ENCODE measurements at places on chromosomes 4 and X. TPM values are rescaled to one million over a fixed set of nuclear protein-coding genes. Genes with fewer than 3 reads are reported as not detected.

- DNase-seq: no peak
Observed at GRCh38 chr4:187603093-187604025, 392.2 kb upstream of the ZFP42 start.

The SPANXC gene
- total RNA-seq: not detected

The SSX4B gene
- not detected for total RNA-seq

The CXorf49 gene
- total RNA-seq: not detected

The CDS1 gene
- total RNA-seq: under 0.01 TPM

DNA sequence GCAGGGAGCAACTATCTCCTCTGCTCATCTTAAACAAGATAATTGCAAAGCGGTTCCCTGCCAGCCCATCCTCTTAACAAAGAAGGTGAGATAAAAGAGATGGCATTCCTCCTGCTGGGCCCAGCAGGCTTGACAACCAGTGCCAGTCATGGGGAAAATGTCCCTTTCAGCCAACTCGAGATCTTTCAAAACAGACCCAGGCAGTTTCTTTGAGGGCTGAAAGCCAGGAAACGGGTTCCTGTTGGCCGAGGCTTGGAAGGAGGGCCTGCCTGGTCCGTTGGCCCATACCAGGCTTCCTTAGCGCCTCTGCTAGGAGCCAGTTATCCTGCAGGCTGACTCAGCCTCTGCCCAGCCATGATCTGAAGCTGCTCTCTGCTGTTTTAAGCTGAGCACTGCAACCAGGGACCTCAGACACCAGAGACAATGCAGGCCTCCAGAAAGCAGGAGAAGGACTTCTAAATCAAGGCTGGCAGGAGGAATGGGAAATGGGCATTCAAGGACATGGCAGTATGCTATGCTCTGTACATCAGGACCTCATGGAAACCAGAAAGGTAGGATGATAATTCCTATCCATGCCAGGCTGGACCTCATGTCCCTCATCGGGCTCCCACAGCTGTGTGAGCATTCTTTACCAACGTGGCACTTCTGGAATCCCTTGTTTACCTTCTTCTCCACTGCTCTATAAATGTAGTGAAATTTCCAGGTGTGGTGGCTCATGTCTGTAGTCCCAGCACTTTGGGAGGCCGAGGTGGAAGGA, 42.4 kb upstream of the SLC2A9 start:
- no peak for DNase-seq

GRCh38 chrX:108516184-108516583, 76.5 kb downstream of the COL4A5 start:
- DNase-seq: no peak

DNA sequence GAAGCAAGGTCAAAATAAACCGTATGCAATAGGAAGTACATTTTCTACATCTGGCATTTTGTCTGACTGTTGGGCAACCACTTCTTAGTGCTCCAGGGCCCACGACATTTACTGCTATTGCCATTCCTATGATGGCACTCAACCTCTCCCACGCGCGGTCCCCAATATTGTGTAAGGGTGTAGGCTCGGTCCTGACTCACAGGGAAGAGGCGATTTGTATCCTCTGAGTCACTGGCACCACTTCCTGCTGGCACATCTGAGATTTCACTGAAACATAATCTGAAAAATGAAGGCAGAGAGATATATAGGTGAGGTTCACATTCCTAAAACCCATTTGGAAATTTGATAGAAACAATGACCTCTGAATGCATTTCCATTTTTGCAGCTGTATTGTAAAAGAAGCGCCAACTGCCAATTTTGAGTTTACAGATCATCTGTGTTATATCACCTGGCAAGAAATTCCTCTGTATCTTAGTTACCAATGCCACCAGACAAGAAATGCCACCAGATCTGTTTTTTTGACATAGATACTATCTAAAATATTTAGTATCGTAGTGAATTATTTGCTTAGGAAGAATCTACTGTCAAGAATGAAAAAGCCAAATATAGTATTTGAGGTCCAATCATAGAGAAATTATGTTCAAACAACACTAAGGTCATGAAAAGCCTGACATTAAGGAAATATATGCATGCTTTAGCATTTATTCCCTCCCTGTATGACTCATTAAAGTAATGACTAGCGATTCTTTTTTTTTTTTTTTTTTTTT, 9.8 kb downstream of the EREG start:
- DNase-seq: peak; percentile 65

- DNase-seq: no peak
Observed at GRCh38 chrX:776529-777230, 146.1 kb downstream of the SHOX start.

The RAB9A gene
- 9.4 TPM for total RNA-seq

DNA sequence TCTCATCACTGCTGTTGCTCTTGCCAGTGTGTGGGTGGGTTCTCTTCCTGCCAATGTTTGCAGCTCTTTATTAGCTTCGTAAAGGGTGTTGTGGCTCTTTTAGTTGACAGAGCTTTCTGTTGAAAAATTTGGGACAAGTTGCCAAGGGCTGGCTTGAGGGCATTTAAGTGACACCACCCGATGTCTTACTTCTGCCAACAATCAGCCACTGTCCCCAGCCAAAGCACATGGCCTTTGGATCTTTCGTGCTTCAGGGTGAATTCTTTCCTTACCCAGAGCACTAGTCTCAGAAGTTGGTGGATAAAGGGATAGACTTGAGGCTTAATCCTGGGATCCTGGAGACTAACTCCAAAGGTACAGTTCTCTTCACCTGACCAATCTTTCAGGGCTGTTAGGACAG, 113.6 kb downstream of the SOX3 start:
- no peak for DNase-seq

GRCh38 chrX:148681605-148682004, 181.2 kb downstream of the AFF2 start:
- DNase-seq: no peak

- DNase-seq: peak; percentile 43
Observed at GRCh38 chrX:2928191-2928582, 952 bp downstream of the ARSD start.

DNA sequence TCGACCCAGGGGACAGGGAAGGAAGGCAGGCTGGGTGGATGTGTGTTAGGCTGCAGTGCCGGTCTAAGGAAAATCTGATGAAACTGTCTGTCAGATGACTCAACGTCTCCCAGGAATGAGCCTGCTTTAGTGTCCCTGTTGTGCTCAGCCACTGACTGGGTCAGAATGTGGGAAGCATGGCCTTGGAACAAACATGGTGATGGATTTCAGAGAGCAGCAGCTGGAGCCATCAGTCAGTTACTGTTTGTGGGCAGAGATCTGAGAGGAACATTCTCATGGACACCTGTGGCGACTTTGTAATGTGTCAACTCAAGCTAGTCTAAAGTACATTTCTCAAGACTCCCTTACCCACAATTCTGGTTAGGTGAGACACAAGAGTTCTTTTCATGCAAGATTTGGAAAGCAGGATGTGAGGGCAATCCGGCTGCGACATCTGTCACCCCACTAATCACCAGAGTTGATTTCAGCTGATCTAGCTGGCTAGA, 63.2 kb downstream of the ANAPC10 start:
- no peak for DNase-seq
